ELF-1 (cell line): ENCODE measurements at places on chromosomes 6 and 20.
A peak's percentile ranks its signal among the peaks of the same experiment; 100 is the strongest.

- DNase-seq, result no peak
Observed at GRCh38 chr6:36514554-36515456, 32.5 kb downstream of the STK38 start.

- no peak for DNase-seq
Observed at GRCh38 chr6:130432838-130433237, 67.0 kb downstream of the TMEM200A start.

DNA sequence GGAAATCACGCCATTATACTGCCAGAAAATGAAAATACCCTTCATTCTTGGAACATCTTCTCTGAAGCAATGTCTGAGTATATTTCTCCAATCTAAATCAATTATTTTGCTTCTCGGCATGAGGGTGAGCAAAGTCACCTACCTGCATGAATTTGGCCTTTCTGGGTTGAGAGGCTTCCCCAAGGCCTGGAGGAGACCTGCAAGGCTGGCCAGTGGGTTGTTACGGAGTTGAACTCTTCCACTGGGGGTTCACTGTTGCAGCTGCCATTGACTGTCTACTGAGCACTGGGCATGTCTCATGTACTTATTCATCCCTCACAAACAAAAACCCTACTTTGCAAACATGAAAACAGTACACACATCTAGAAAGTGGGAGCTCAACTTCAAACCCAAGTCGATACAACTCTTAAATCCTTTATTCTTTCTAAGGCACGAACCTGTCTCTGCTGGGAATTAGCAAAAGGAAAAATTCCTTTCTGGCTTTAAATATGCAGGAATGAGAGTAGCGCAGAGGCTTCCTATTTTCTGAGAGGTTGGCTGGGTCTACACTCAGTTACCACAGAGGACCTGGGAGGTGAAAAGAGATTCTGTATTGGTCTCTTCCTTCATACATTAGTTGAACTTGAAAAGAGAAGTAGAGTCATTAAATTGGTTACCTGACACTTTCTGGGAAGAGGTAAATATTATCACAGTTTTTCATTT is 87.6 kb upstream of the SGK1 start:
- DNase-seq, result peak; percentile 15

GRCh38 chr6:122619309-122619708 is 9.1 kb downstream of the PKIB start:
- no peak for DNase-seq

DNA sequence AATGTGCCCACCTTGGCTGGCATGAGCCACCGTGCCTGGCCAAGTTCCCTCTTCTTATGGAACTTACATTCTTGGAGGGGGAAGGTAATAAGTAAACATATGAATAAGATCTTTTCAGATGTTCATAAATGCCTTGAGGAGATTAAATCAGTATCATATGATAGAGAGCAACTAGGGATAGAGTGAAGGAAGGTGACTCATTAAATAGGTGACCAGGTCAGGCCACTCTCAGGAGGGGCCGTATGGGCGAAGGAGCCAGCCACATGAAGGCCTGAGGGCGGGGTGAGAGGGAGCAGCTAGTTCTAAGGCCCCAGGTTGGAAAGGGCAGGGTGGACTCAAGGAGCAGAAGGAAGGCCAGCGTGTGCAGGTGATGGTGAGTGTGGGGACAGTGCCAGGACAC is 91.1 kb downstream of the UST start:
- no peak for DNase-seq

GRCh38 chr20:39504710-39505094 is 542.6 kb downstream of the DHX35 start:
- DNase-seq, result no peak

GRCh38 chr6:139290787-139291311 is 949 bp downstream of the TXLNB start:
- DNase-seq, result no peak

DNA sequence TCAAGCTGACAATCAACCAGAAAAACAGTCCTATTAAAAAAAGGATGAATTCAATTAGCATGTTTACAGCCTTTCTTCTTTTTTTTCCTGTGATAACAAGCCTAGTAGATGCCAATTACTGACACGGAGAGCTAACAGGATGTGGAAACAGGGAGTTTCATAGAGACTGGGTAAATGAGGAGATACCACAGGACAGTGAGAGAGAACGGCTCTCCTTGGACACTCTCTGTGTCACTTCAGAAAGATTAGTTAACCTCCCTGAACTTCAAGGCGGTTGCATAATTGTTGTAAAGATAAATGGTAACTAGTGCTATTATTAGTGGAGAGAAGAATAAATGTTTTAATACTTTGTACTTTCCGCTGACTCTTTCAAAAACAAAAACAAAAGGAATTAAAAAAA is 14.8 kb downstream of the SLC17A5 start:
- DNase-seq, result no peak

- DNase-seq, result no peak
Observed at GRCh38 chr6:74137911-74138310, 441.9 kb downstream of the CD109 start.

DNA sequence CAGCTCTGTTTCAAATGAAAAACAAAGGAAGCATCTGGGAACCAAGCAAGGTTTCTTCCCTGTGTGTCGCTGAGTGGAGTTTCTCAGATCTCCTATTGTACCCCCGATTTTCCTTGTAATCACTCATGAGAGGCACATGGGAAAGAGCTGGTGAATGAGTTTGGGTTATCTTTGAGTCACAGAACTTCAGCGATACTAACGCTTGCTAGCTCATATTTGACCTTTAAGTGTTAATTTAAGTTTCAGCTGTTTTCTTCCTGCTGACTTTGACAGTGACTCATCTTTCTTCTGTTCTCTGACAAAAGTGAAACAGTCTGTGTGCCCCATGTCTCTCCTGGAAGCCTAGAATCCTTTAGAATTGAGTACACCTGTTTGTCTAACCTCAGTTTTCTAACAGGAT is 261.1 kb upstream of the RGS17 start:
- no peak for DNase-seq

DNA sequence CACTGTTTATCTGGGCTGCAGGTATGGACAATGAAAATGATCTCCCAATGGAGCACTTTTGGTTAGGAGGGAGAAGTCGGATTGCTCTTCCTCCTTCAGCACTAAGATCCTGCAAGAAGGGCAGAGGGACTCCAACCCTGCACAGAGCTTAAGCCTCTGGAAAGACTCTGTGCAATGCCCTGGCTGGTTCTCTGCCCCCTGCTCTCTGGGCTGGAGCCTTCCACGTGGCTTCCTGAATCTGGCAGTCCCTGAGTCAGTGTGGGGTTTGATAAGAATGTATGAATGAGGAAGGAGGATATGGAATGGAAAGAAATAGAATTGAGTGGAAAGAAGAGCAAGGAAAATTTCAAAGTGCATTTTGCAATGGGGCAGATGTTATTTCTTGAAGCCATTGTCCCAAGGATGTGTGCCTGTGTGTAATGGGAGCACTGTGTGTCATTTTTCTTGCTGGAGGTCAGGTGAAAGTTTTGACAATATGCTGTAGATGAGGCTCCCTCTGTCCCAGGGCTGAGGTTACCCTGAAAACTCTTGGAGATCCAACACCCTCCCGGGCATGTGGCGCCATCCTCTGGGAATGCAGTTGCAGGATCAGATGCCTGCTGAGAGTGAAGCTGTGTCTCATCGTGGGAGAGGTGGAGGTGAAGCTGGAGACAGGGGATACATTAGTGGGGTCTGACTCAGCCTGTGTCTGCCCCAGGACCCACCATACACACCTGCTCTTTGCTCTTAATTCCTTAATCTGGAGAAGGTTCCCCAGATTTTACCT is 16.3 kb upstream of the CST9L start:
- DNase-seq, result no peak

DNA sequence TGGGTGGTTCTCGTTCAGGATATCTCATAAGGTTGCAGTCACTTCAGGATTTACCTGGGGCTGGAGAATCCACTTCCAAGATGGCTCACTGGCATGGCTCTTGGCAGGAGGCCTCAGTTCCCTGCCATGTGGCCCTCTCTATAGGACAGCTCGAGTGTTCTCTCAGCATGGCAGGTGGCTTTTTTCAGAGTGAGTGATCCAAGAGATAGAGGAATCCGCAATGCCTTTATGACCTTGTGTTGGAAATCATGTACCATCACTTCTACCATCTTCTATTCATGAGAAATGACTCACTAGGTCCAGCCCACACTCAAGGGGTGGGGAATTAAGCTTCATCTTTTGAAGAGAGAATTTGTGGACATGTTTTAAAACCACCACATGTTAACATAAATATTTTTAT is 37.8 kb downstream of the PPP1R16B start:
- no peak for DNase-seq

GRCh38 chr6:97427648-97428047 is 144.6 kb upstream of the MMS22L start:
- DNase-seq, result no peak

DNA sequence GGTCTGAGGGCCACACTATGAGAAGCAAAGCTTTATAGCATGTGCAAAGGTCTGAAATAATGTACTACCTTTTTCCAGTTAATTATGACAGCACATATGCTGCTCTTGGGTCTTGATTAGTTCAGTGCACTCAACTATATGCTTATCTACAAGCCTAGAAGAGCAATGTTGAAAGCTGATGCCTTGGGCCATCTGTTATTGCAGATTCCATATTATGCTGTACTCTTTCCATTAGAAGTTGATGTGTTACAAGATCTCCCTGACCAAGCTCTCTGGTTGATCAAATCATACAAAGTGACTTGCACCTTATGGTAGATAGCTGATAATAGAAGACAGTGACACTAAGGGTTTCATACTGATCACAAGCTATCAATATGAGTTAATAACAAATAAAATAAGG is 327.3 kb downstream of the FRK start:
- no peak for DNase-seq

- peak; percentile 63 for DNase-seq
Observed at GRCh38 chr6:158002951-158003853, 21.5 kb downstream of the SYNJ2 start.

- no peak for DNase-seq
Observed at GRCh38 chr6:129767776-129768485, 58.0 kb upstream of the ARHGAP18 start.

DNA sequence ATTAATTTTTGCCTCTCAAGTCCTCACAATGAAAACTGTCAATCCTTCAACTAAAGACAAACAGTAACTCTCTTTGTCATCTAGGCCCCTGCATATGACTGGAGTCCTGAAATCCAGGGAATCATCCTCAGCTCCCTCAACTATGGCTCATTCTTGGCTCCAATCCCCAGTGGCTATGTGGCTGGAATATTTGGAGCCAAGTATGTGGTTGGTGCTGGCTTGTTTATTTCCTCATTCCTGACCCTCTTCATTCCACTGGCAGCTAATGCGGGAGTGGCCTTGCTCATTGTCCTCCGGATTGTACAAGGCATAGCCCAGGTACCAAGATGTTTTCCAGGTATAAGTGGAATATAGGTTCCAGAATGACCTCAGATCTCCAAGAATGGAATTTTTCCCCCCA is 15.4 kb downstream of the SLC17A4 start:
- no peak for DNase-seq

GRCh38 chr6:142026471-142026870 is 106.3 kb upstream of the GJE1 start:
- peak; percentile 48 for DNase-seq

DNA sequence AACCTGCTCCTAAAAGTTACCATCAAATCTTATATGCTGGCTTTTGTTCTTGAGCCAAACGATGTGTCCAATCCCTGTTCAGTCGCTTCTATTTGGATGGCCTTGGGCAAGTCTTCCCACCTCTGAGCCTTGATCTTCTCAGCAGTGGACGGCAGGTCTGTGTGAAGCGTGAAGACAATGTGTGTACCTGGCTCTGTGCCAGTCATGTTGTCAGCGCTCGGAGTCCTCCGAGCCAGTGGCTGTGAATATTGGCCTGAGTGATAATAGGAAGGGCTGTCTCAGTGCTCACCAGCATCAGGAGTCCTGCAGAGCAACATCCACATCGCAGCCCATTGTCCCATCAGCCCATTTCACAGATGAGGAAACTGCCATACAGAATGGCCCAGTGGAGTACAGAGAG is 219.0 kb downstream of the CDC5L start:
- DNase-seq, result no peak

DNA sequence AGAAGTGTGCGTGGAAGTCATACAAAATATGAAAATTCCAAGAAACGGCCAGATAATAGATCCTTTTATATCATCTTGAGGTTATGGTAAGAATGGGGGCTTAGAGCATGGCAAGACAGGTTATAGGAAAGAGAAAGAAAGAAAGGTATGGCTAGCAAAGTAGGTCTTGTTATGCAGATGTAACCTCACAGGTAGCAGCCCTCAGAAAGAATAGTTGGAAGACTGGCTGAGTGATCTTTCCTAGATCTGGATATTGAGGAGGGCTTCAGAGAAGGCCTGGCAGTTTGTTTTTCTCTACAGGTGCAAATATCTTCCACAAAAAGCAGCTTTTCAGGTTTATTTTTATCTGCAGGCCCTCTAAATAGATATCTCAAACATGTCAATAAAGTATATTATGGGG is 679.5 kb downstream of the KHDRBS2 start:
- peak; percentile 3 for DNase-seq

DNA sequence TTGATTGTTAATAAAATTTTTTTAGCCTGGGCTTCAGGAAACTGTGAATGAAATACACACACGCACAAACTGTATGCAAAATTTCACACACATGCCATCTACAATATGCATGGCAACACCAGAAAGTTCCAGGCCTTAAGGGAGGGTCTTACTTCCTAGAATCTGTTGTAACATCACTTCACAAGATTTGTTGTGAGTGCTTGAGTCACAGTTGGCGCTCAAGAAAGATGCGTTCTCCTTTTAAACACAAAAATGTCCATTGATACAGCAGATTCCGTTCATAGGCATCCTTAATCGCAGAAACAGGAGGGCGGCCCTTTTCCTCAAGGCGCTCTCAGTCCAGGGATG is 485 bp upstream of the RTF2 start:
- DNase-seq, result no peak

DNA sequence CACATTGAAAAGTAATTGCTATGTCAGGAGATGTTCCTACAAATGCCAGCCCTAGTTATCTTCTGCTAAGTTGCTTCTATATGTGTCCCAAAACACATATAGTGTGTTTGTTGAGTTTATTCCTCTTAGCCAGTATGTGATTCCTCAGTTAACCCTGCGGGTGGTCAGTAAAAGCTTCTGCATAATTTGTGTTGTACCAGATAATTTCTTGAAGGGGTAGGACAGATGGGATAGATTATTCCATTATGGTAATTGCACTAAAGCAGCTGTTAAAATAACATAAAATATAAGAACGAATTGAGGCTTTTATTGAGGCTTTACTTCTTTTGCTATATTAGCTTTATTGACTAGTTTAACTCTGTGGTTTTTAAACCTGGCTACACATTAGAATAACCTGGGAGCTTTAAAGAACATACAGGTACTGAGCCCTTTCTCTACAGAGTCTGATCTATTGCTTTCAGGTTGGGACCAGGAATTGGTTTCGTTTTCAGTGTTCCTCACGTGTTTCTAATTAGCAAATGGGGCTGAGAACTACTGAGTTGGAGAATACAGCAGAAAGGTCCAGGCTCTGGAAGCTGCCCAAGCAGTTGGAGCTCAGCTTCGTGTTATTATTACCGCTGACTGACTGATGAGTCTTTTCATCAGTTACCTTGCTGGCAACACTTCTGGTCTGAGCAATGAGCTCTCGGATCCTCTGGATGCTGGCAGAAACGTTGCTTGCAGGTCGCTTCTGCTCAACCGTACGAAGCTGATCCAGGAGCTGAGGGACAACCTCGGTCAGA is 56.9 kb downstream of the FAM229B start:
- no peak for DNase-seq
